ENCODE measurements at places on chromosomes 13 and 19.

GRCh38 chr19:15287496-15287895 is 44.8 kb downstream of the BRD4 start:
- DNase-seq, result no peak

GRCh38 chr13:68168448-68168847 is 938.3 kb upstream of the PCDH9 start:
- DNase-seq, result no peak

DNA sequence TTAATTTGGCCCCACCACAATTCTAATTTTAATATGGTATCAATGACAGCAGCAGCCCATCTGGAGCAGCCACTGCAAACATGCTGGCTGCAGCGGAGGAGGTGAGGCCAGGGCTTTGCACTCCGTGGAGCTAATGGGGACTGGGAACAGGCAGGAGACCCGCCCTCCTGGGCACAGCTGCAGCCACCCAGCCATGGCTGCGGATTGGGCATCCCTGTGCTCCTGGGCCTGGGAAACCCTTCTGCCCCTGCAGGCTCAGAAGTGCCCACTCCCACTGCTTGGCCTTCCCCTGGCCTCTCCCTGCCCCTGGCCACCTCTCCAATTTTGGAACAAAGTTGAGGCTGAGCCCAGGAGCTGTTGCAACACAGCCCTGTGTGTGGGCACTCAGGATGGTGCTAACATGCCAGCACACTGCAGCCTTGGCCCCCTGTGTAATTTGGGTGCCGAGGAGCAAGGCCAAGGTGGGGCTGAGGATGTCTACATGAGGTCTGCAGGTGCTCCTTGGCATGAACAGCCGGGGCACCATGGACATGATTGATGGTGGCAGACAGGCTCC is 123.6 kb downstream of the PCDH9 start:
- no peak for DNase-seq

GRCh38 chr13:114031631-114032030 is 57.8 kb upstream of the C13orf46 start:
- DNase-seq, result no peak

DNA sequence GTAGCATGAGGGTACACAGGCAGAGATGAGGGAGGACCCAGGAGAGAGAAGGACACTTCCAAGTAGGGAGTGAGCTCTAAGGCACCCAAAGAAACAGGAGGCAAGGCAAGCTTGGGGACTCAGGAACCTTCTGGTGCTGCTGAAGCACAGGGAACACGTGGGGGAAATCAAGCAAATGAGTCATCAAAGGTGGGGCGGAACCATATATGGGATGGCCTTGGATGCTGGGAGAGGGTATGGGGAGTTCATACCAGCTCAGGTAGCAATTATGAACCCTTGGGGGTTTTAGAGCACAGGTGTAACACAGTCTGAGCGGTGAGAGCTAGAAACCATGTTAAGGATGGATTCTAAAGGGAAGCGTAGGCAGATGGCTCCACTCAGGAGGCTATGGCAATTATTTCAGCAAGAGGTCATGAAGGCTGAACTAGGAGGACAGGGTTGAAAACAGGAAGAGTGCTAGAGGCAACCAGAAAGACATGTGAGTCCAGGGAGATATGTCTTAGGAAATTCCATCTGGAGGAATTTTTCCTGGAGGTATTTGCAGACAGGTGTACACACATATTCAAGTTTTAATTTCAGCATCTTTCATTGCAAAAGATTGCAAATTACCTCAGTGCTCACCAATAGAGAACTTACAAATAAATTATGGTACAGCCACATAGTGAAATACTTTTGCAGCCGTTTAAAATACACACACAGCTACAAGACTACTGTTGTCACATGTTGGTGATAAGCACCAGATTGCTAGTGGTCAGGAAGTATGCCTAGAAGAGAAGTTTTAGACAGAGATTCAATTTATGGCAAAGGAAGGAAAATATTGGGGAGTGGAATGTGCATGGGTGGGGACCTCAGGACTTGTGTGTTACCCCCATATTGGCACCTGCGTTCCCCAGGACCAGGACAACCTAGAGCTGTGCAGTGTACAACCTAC is 77.0 kb downstream of the STARD13 start:
- DNase-seq, result no peak

Measured in CD4-positive, alpha-beta T cell treated with Interferon alpha-2 for 1 hour (primary cell).